ENCODE measurements at places on chromosomes 4 and X.
A peak's percentile ranks its signal among the peaks of the same experiment; 100 is the strongest.

GRCh38 chr4:161252520-161253141 is 911.2 kb downstream of the FSTL5 start:
- DNase-seq, result no peak

DNA sequence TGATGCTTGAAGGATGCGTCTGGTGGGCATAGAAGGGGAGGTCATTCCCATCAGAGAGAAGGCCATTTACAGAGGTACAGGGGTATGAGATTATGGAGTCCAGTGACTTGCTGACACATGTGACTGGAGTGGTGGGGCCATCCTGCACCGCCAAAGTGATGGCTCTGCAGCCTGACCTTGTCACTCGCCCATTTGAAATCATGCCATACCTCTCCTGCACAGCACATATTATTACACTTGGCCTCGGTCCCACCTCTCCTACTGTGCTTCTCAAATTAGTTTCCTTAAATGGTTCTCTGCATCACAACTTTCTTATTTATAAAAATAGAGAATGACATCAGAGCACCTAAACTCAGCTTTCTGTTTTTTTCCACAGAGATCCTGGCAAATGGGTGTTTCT is 60.7 kb upstream of the HAND2 start:
- no peak for DNase-seq

DNA sequence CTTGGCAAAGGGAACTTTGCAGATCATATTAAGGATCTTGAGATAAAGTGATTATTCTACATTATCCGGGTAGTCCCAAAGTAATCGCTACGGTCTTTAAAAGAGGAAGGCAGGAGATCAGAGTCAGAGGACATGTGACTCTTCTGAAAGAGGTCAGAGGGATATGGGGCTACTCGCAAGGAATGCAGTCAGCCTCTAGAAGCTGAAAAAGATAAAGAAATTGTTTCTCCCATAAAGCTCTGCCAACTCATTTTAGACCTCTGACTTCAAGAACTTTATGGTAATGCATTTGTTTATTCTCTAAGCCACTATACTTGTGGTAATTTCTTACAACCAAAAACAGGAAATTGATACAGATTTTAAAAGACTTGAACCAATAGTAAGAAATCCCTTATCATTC is 48.6 kb downstream of the NPY5R start:
- DNase-seq, result no peak

- no peak for DNase-seq
Measured at GRCh38 chrX:117972711-117973109, 143.9 kb downstream of the KLHL13 start.

GRCh38 chr4:1239141-1239949 is 9.6 kb downstream of the CTBP1 start:
- DNase-seq, result peak; percentile 19

GRCh38 chrX:130179170-130179569 is 7.4 kb downstream of the RAB33A start:
- no peak for DNase-seq

GRCh38 chr4:140756319-140757231 is at the start of gene TBC1D9:
TBC1D9 (minus strand) TSS chr4:140756385; CDS start chr4:140756045, 340 bp downstream.
- DNase-seq, result peak; percentile 80

GRCh38 chr4:20529691-20530090 is 170.6 kb upstream of the PACRGL start:
- DNase-seq, result no peak

- no peak for DNase-seq
Measured at GRCh38 chrX:23670528-23670927, 3.2 kb downstream of the PRDX4 start.

GRCh38 chr4:159193046-159193620 is 90.3 kb downstream of the RAPGEF2 start:
- DNase-seq, result no peak

All from left colon (tissue), 2 donors.